ENCODE measurements at places on chromosomes 4 and X. TPM values are rescaled to one million over a fixed set of nuclear protein-coding genes. Genes with fewer than 3 reads are reported as not detected.

GRCh38 chr4:79241846-79242245 is 84.0 kb downstream of the NAA11 start:
- DNase-seq = no peak

GRCh38 chrX:32447640-32448039 is 763.7 kb downstream of the DMD start:
- DNase-seq = no peak

DNA sequence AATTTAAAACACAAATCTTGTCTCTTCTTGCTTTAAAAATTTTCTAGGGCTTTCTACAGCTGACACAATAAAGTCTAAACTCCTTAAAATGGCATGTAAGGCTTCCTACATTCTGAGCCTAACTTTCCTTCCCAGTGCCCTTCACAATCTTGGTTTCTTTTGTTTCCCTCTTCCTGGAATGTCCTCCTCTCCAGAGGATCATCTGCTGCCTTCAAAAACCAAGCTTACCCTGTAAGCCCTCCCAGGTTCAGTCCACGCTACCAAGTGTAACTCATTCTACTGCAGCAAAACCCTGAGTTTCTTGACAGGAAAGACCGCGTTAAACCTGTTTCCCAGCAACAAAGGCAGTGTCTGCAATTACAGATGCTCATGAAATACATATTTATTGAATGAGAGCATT is 91.3 kb downstream of the SHISA3 start:
- DNase-seq = no peak

GRCh38 chr4:113482325-113482724 is 279.2 kb downstream of the CAMK2D start:
- DNase-seq = no peak

GRCh38 chr4:144171697-144172096 is 31.2 kb upstream of the GYPA start:
- DNase-seq = no peak

Gene BMX
- not detected for total RNA-seq

Gene MAGEC3
- total RNA-seq = not detected

Gene SMIM10
- total RNA-seq = 7.1 TPM

Measured in osteoblast (primary cell).